ENCODE measurements at places on chromosomes 2 and 18.

GRCh38 chr2:23691106-23691470 is 235.8 kb downstream of the ATAD2B start:
- DNase-seq: no peak

- no peak for DNase-seq
These were observed 156.7 kb downstream of the EVA1A start for GRCh38 chr2:75403991-75404428.

GRCh38 chr2:202423139-202423538 is 47.0 kb downstream of the BMPR2 start:
- DNase-seq: no peak

DNA sequence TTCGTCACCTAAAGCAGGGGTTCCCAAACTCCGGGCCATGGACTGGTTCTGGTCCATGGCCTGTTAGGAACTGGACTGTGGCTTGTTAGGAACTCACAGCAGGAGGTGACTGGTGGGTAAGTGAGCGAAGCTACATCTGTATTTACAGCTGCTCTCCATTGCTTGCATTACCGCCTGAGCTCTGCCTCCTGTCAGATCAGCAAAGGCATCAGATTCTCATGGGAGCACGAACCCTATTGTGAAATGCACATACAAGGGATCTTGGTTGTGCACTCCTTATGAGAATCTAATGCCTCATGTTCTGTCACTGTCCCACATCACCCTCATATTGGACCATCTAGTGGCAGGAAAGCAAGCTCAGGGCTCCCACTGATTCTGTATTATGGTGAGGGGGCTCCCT is 217.0 kb downstream of the ZFP36L2 start:
- DNase-seq: no peak

DNA sequence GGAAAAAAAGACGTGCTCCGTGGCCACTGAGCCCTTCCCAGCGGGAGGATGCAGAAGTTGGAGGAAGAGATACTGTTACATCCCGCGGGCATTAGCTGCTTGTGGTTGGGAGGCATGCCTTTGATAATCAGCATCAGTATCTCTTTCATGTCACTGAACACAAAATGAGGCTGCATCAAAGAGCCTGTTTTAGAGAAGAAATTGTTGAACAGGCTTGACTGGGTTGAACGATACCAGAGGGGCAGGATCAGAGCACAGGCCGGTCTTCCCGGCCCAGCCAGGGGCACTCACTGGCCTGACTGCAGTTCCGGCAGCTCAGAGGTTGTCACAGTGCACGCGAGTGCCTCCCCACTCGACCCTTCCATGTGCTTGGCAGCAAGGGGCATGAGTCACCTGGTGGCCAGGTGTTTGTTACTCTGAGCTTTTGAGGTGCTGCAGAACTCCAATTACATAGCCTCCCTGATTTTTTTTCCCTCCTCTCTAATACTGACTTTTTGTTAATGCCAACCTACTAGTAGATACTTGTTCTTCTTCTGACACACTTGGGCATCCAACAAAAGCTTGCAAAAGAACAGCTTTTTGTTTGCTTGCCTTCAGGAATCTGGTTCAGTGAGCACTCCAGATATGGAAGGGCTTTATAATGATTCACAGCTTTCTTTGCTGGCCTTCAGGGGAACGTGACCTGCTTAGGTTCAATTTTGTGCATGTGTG is 121.6 kb downstream of the VAPA start:
- peak; percentile 20 for DNase-seq

DNA sequence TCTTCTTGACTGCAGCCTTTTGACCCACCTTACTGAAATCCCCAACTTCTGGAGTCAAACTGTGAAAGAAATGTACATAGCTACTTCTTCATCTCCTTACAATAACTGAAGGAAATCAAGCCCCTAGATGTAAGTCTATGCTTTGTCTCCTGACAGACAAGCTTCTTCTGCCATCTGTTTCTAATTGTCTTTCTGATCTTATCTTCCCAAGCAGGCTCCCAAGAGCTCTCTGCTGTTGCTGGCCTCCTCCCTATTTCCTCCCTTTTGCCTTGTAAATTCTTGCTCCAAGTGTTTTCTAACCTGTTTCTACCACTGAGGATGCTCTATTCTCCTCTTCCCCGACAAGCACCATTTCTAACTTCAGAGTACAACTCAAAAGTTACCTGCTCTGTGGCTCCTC is 77.4 kb upstream of the OSR1 start:
- DNase-seq: no peak

- DNase-seq: no peak
These were observed 252.6 kb upstream of the LINC00305 start for GRCh38 chr18:64401268-64402060.

DNA sequence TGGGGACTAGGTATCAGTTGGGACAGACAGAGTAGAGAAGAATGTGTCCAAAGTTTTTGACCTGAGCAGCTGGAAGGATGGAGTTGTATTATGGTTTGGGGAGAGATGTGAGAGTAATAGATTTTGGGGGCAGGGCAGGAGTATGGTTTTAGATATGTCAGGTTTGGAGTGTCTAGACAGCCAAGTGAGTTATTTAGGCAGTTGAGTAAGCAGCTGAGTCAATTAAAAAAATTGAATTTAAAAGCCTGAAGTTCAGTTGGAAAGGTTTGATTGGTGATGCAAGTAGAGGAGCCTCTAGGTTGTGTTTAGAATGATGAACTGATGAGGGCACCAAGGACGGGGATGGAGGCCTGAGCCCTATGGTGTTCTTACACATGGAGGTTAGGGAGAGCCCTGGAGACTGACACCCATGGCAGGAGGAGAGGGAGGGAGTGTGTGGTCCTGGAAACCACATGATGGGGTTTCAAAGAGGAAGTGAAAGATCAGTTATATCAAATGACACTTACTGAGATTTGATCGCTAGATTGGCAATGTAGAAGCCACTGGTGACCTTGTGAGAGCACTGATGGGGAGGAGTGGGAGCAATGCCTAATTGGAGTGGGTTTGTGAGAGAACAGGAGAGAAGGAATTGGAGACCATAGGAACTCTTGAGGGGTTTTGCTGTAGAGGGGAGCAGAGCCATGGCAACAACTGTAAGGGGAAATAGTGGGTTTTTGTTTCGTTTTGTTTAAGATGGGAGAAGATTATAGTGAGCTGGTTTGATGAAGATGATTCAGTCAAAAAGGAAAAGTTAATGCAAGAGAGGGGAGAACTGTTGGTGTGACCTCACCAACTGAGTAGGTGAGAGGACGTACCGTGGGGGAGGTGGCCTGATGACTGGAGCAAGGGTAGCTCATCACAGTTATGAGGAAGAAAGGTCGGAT is 10.3 kb downstream of the ITGA6 start:
- DNase-seq: no peak

GRCh38 chr2:12412898-12413305 is 303.8 kb upstream of the TRIB2 start:
- DNase-seq: no peak

DNA sequence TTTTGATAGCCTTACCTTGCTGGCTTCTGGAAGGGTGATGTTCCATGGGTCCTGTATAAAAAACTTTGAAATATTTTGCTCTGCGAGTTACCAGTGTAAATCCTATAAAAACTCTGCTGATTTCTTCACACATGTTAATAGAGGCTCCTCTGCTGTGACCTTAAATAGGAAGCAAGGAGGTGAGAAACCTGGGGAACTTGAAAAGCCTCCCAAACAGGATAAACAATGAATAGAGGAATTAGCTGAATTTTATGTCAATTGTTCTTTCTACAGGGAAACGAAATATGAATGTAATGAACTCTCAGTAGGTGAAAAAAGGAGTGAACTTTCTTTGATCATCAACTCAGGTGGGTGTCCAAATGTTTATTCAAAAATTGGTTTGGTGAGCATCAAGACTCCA is 10.8 kb upstream of the CCL20 start:
- no peak for DNase-seq

DNA sequence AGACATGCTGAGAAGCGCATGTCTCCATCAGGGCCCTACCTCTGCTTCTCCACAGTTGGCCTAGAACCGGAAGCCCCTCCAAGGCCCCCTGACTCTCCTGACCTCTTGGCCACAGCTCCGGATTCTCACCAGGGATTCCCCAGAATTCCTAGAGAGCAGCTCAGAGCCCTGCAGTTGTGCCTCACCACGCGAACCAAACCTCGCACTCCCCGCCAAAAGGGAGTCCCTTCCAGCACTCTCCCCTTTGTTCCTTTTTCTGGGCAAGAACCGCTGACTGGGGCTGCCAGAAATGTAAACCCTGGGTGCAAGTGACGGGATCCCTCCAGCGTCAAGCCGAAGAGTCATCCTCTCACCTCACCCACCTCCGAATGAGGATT is 36.7 kb downstream of the AFF3 start:
- no peak for DNase-seq
